ENCODE measurements at places on chromosomes 5 and 9. TPM values are rescaled to one million over a fixed set of nuclear protein-coding genes. Genes with fewer than 3 reads are reported as not detected.
A peak's percentile ranks its signal among the peaks of the same experiment; 100 is the strongest.

DNA sequence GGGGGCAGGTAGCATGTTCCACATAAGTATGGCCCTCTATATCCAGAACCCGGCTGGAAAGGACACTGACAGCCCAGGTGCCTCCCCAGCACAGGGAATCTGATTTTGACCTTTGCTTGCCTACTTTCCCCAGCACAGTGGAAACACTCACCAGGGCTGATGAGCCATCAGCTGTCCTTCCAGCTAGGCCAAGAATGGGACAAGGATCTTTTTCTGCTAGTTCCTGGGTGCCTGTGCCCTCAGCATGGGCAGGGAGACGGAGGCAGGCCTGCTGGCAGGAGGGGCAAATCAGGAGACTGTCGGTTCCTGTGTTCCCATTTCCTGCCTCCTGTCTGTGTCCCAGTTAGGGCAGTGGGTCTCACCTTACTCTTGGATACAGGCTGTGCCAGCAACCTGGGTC is 1.1 kb downstream of the CYFIP2 start:
- DNase-seq = no peak

GRCh38 chr9:76615177-76615603 is 149.0 kb upstream of the PCA3 start:
- DNase-seq = no peak

GRCh38 chr9:70101265-70101664 is 57.6 kb downstream of the MAMDC2 start:
- DNase-seq = no peak

IL31RA gene
- 1.7 TPM for polyA plus RNA-seq

SLC36A3 gene
- polyA plus RNA-seq = not detected

GRCh38 chr9:69120380-69121154 is 53.5 kb upstream of the TJP2 start:
- DNase-seq = peak; percentile 63

DNA sequence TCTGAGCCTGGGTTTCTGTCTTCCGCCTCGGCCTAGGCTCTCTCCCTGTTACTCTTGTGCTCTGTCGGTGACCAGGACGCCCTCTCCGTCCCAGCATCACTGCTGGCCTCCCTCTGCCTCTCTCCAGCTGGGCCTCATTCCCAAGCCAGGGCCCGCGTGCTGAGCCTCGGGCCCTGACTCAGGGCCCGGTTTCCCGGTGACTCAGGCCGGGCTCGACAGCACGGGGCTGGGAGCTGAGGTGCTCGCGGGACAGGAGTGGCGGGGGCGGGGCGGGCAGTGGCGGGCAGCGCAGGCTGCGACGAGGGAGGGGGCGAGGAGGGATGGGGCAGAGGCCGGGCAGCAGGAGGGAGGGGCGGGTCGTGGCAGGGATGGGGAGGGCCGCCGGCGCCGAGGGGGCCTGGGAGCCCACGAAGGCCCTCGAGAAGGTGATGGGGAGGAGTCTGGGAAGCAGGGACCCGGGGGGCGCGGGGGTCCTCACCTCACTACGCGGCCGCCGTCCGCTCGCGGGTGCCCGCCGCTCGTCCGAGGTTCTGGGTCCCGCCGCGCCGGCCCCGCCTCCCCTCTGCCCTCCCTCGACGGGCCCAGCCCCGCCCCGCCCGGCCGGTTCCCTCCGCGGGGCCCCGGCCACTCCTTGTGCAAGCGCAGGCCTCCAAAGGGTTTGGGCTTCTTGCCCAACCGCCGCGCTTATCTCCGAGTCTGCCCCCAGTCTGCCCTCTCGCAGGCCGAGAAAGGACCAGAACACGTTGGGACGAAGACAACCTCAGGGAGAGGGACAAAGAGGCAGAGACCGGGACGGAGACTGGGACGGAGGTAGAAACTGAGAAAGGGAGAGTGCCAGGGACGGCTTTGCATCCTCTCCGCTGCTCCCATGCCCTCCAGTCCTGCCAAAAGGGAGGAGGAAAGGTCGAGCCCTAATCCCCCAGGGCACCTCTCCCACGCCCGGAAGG is at the start of gene ARAP3:
Gene ARAP3 (minus strand): TSS at position 536 of the 947 bp plus-strand sequence. CDS start 1,744 bp downstream, outside the sequence.
- DNase-seq = peak; percentile 68

- peak; percentile 45 for DNase-seq
Measured at GRCh38 chr9:6944896-6945295, 187.1 kb downstream of the KDM4C start.

DNA sequence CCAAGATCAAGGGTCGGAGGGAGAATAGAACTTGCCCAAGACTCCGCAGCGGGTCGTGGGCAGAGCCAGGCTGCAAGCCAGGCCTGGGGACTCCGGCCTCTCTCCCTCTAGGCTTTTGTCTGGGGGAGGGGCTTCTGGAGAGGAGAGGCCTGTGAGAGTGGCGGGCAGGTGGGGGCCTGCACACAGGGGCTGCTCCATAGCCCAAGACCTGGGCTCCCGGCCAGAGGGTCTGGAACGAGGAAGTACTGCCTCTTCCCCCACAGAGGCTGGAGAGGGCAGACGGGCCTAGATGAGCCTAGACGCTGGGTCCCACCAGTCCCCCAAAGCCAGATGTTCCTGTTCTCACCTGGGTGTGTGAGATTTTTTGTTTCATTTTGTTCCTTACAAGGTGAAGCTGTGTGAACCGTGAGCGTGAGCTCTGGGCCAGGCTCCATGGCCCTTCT is 5.2 kb upstream of the ST6GALNAC6 start:
- DNase-seq = no peak

PDE6A gene
- polyA plus RNA-seq = 0.01 TPM

DNA sequence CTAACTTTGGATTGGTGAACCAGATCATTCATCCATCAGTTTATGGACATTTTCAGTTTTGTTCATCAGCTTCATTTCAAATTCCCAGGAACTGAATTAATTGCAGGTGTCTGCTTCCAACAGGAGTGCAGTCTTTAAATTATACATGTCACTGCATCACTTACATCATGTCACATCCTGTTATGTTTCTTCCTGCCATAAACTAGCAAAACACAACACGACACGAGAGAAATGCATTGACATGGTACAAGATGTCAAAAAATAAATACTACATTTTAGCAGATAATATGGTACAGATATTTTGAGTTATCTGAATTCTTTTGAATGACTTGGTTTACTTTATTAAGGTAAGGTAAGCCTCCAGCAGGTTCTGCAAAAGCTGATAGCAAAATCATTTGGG is 415.5 kb downstream of the NR2F1-AS1 start:
- no peak for DNase-seq

DNA sequence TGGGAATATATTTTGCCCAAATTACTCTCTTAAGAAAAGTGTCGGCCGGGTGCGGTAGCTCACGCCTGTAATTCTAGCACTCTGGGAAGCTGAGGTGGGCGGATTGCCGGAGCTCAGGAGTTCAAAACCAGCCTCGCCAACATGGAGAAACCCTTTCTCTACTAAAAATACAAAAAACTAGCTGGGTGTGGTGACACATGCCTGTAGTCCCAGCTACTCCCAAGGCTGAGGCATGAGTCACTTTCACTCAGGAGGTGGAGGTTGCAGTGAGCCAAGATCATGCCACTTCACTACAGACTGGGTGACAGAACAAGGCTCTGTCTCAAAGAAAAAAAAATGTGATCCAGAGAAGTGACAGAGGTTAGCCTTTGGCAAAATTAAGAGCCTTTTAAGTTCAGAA is 26.4 kb upstream of the TMEM171 start:
- peak; percentile 69 for DNase-seq

GRCh38 chr9:93827545-93828330 is 127.4 kb downstream of the BARX1 start:
- no peak for DNase-seq

- no peak for DNase-seq
Measured at GRCh38 chr9:14515571-14516198, 177.5 kb downstream of the ZDHHC21 start.

NPR3 gene
- polyA plus RNA-seq = not detected

GRCh38 chr5:168976311-168976970 is 324.5 kb downstream of the SLIT3 start:
- DNase-seq = no peak

GRCh38 chr9:94692601-94693000 is 33.9 kb upstream of the AOPEP start:
- no peak for DNase-seq

INSL6 gene
- polyA plus RNA-seq = not detected

TRPM3 gene
- polyA plus RNA-seq = not detected

Data from foreskin keratinocyte (primary cell).